Activated T-helper 1 cell treated with anti-CD3 and anti-CD28 coated beads, Interleukin-12 subunit alpha, Interleukin-12 subunit beta, Interleukin-2, Interleukin-4 antibody, amounts not matched to agents 30 ng/mL and 10 ng/mL and 1 ng/mL, durations not matched to agents 14 hours and 24 hours and 36 hours (primary cell): ENCODE measurements at places on chromosomes 11 and 22. TPM values are rescaled to one million over a fixed set of nuclear protein-coding genes. Genes with fewer than 3 reads are reported as not detected.

DNA sequence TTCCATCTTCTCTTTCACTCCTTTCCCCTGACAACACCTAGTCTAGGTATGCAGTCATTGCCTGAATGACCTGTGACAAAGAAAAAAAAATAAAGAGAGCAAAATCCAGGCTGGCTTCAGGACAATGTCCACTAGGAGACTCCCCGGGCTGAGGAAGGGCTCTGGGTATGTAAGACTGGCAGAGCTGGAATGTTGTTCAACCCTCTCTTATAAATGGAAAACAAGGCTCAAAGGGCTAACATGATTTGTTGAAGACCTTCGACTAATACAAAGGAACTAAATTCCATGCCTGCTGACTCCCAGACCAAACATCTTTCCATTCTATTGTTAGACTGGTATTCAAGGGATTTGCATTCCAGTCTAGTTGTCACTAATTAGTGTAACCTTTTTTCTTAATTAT is 122.2 kb downstream of the ARL14EP start:
- DNase-seq, result no peak

GRCh38 chr11:128970598-128971190 is 28.0 kb upstream of the TP53AIP1 start:
- peak; percentile 11 for DNase-seq

- DNase-seq, result no peak
These were observed 30.2 kb downstream of the UQCR10 start for GRCh38 chr22:29797351-29797750.

APOC3 gene
- not detected in 2 replicates for total RNA-seq

PHOX2A gene
- total RNA-seq, result not detected in 2 replicates
